HepG2 (cell line): ENCODE measurements at places on chromosomes 12 and 14. TPM values are rescaled to one million over a fixed set of nuclear protein-coding genes. Genes with fewer than 3 reads are reported as not detected.

MSRB3 gene
- 1.6 and 1.9 TPM in 2 replicates for polyA plus RNA-seq

ITGA7 gene
- 0.65 and 1.8 TPM in 2 replicates for polyA plus RNA-seq

PGF gene
- polyA plus RNA-seq, result 10.7 and 15.9 TPM in 2 replicates

CLEC4C gene
- polyA plus RNA-seq, result not detected in 2 replicates

MYL6 gene
- polyA plus RNA-seq, result 983 and 1,127 TPM in 2 replicates

DNA sequence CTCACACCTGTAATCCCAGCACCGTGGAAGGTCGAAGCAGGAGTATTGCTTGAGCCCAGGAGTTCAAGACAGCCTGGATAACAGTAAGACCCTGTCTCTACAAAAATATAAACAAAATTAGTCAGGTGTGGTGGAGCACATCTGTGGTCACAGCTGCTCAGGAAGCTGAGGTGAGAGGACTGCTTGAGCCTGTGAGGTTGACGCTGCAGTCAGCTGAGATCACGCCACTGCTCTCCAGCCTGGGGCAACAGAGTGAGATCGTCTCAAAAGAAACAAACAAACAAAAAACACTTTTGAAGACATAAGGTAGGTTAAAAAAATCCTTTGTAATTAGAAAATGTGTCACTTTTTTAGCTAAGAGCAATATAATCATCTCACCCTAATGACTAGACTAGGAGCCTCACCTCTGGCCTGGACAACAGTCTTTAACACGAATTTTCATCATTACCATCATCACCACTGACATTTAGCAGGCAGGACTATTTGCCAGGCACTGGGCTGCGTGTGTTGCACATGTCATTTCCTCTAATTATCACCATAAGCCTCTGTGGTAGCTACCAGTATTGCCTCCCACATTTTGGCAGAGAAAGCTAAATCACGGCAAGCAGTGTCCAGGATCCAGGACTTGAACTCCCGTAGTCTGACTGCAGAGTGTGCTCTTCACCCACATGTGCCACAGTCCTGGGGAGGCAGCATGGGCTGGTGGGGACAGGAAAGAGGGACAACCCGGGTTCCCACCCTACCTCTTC lies 4.6 kb upstream of the SYCP3 start:
- no peak for DNase-seq

DNA sequence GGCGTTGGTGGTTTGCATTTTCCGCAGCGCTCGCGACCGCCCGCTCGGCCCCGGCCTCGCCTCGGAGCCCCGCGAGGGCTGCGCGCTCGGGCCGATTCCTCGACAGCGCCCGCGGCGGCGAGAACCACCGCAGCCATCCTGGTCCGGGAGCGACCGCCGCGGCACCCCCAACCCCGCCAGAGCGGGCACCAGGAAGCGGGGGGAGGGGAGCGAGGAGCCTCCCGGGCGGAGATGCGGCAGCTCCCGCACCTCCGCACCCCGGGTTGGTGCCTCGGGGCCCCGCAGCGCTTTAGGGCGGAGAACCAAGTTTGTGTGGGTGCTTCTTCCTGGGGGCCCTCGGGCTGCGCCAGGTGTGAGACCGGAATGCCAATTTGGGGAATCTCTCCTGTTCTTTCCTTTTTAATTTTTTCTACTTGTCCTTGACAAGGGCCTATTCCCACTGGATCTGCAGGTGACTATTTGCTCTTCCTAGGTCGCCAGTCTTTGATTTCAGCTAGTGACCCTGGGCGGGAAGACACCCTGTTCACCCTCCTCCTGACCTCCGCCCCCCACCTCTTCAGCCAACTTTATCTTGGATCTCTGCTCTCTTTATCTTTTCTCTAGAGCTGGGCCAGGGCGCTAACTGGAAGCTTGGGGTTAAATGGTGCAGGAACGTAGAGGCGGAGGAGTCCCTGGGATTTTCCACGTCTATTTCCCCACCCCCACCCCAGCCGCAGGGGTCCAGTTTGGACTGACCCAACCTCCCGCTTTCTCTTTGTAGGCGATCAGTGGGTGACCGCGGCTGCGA lies at the start of gene SOCS2:
SOCS2 (plus strand) TSS at position 751 of the 787 bp plus-strand sequence. CDS start 223 bp downstream, outside the sequence.
- no peak for DNase-seq

DNA sequence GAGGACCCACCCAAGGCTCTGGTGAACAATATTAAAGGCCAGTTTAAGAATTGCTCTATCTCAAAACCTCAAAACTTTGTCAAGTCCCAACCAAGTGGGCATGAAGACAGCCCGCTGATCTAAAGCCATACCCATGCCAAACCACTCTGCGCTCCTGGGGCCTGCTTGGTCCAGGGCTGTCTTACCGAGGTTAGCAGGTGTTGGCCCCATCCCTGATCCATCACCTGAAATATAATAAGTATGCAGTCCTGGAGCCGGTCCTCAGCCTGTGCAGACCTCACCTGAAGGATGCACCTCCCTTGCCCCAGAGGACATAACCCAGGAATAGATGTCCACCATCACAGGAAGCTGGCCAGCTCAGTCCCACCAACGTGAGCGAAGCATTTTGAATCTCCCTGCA lies 198.3 kb upstream of the FKBP4 start:
- no peak for DNase-seq

DNA sequence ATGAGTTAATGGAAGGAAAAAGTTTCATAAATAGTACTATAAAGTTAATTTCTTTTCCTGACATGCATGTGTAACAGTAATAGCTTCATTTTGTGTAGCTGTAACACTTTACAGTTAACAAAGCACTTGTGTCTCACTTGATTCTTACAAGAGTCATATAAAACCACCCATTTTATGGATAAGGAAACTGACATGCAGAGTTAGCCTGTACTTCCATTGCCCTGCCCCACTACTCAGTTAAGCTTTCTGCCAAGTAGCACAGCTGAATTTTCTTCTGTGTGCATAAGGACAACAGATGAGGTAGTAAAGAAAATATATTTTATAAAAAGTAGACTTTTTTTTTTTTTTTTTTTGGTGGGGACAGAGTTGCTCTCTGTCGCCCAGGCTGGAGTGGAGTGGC lies 32.2 kb downstream of the ANO6 start:
- no peak for DNase-seq

DNA sequence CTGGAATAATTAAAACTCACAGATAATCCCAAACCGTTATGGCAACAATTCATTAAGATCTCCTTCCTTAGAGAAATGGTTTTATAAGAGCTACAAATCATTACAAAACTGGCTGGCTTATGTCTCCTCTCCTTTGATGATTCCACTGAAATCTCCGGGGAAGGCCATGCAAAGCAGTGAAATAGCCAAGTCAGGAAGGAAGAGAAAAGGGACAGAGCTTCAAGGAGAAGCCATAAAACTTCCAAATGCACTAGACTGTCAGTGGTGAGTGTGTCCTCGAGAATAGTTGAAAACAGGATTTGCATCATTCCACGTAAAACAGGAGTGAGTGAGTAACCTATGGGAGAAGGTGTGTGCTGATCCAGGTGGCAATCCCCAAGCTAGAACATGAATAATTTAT lies 330.0 kb downstream of the DIO2 start:
- DNase-seq, result no peak

DNA sequence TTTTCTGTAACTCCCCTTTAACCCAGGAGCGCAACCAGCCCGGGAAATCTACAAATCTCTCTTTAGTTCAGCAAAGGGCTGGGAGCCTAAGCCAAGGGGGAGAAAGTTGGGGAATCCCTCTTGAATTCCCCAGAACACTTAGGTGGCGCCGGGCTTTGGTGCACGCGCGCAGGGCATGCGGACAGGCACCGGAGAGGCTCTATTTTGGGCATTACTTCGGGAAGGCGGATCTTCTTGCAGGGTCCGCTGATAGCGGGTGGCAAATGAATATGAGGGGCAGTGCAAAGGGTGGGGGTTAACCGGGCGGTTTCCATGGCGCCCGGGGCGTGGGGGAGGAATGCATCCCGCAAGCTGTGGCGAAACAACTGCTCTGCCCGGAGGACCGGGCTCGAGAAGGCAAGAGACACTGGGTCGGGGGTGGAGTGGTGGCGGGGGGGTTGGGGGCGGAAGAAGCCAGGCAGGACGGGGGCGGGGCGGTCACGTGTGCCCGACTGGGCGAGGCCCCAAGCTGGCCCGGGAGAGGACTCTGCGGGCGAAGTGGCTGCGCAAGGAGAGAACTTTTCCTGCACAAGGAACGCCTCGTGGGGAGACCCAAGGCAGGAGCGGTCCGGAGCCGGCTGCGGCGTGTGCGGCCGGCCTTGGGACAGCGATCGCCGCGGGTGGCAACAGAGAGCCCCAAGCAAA lies at the start of gene FLVCR2:
FLVCR2 (plus strand) TSS at position 519 of the 684 bp plus-strand sequence. CDS start 353 bp downstream, outside the sequence.
- peak; percentile 44 for DNase-seq

- no peak for DNase-seq
These were observed 11.0 kb upstream of the SRP54 start for GRCh38 chr14:34971801-34972200.

GRCh38 chr12:20507711-20508110 lies 139.4 kb downstream of the PDE3A start:
- no peak for DNase-seq

GRCh38 chr12:64175254-64175945 lies 46.7 kb downstream of the KICS2 start:
- DNase-seq, result no peak

DNA sequence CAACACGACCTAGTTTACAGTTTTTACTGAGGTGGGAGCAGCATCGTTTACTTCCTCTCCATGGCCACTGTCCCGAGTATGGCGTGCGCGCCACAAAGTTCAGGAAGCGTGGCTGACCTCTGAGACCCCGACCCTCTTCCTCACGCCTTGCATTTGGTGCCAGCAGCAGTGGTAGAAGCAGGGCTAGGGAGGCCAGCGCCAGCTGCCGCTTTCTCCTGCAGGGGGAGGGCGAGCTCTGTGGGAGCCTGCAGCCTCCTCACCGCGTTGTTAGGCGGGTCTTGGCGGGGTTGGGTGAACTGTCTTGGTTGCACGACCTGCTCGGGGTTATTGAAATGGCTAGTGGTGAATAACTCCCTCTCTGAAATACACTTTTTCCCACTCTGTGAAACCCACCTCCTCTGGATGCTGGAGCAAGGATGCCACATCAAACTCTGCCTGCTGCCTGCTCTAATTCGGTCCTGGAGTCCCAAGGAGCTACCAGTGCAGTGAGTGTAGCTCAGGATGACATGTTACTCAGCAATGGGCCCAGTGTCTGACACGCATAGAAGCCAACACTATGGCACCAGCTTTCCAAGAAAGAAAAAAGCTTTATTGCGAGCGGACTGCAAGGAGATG lies 22.3 kb upstream of the TDRD9 start:
- no peak for DNase-seq

GRCh38 chr12:8687846-8688601 lies 9.8 kb upstream of the RIMKLB start:
- no peak for DNase-seq

DNA sequence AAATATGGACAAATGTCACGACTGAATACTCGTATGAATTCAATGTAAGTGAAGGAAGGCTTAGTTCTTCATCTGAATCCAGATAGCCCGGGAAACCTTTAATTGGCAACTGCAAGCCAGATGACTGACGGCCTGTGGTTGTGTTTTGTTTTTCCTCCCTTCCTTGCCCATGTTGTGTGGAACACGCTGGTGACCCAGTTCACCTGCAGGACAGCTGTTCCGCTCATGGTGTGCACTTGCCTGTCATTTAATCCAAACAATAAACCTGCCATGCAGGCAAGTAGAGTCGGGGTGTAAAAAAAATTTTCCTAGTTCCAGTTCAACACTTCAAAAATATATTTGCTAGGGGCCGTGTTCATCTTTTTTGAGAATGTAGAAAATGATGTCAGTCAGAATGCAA lies 88.0 kb downstream of the TMEM132D start:
- no peak for DNase-seq

- no peak for DNase-seq
These were observed 88.4 kb downstream of the TMCC3 start for GRCh38 chr12:94561943-94562411.

- DNase-seq, result no peak
These were observed 57.6 kb downstream of the PELI2 start for GRCh38 chr14:56175773-56176172.

DNA sequence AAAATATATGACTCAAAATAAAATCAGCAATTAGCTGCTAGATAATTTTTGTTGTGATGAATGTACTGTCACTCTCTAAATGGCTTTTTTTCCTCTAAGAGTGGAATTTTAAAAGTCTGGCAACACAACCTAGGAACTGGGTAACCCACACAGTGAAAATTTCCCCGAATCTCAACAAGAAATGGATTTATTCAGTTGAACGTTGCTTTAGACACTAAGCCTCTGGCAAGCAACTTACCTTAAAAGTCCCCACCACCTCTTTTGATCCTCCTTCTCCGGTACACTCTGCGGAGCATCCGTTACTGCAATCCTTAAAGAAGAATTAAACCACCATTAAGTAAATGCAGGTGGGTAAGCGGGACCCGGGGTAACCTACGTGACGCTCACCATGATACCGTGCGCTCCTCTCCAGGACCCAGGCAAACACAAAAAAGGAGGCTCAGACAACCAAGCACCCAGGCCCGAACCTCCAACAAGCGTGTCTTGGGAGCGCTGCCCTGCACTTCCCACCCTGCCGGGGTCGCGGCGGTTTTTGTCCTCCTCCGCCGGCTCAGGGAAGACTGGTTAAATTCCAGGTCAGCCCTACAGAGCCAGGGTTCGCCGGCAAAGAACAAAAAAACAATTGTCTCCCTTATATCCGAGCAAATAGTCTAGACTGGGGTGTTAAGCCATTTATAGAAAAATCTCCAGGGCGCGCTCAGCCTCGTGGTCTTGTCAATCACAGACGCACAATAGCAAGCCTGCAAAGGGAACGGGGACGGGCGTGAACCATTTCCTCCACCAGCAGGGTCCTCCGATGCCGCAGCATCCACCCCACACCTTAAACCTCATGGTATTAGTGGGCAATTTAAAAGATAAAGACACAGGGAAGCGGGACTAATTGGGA lies 47.1 kb downstream of the BCAT1 start:
- DNase-seq, result no peak

DNA sequence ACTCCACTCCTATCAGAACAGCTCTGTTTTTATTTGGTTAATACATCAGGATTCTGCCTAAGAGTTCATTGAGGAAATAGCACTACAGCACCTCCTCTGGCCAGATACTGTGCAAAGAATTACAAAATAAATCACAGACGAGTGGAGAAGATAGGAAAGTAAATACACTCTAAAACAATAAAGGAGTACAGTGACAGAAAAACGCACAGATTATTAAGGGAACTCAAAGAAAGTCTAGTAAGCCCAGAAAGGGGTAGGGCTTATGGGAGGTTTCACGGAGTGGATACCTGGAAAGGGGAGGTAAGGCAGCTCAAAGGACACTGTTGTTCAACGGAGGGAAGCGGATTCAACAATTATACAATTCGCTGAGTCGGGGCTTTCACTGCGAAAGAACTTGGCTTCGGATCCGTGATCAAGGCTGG lies 5.5 kb downstream of the OR10AD1 start:
- no peak for DNase-seq
